NCI-H345 (cell line): ENCODE measurements at places on chromosomes 6 and 20.

DNA sequence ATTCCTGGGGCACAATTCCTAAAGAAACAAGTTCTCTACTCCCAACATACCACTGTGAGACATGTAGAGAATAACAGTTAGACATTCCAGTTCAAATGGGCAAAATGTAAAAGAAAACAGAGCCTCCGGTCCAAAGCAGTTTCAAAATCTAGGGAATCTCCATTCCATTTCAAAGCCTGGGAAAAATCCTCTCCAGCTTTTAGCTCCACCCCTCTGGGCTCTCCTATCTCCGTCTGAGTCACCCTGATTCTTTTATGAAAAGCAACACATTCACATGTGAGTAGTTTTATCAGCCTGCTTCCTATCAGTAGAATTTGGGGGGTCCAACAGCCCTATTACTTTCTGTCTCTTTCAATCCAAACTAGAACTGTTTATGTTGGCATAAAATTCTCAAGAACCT, 3.7 kb downstream of the CSNK2A1 start:
- no peak for DNase-seq

DNA sequence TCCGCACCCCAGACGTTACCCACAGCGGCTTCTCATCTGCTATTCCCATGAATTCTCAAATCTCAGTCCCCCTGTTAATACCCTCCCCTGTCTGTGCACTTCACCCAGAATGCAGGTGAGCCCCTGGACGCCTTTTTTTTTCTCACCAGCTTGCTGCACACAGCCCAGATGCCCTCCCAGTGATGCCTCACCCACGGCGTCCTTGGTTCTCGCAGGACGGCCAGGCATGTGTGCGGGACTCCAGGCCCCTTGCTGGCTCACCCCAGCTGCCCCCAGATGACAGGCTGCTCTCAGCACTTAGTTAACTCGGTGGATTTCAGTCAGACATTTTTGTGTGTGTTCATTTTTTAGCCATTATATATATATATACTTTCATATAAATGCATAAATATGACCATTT, 25.4 kb upstream of the PI16 start:
- DNase-seq, result no peak

GRCh38 chr20:62707276-62707920, 1.2 kb upstream of the NTSR1 start:
- DNase-seq, result peak; percentile 55

DNA sequence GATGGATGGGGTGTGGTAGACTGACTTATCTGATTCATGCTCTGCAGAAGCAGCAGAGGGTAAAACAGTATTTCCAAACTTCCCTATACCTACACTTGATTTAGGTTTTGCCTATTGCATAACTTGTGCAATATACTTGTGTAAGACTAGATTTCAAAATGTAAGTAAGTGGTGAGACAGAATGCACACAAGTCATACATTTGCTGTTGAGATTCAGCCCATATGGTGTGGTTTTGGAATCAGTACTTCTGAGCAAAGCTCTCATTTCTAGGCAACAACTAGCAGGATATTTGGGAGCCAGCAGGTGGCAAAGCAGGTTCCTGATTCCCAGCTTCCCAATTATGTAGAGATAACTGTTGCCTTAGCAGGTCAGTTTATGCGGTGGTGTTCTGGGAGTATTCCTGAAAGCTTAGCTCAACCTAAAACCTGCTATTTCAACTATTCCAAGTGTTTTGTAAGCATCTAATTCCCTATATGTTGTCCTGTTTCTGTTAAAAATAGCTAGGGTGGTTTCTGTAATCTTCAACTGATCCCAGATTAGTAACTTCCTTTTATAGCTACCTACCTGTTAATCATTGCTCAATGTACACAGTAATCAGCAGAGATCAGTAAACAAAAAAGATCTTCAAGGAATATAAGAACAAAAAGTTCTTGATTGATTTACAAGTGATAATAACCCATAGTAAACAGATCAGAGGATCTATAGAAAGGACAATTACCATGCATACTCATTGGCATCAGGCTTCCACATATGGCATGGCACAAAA, 8.5 kb upstream of the FABP7 start:
- DNase-seq, result peak; percentile 28

DNA sequence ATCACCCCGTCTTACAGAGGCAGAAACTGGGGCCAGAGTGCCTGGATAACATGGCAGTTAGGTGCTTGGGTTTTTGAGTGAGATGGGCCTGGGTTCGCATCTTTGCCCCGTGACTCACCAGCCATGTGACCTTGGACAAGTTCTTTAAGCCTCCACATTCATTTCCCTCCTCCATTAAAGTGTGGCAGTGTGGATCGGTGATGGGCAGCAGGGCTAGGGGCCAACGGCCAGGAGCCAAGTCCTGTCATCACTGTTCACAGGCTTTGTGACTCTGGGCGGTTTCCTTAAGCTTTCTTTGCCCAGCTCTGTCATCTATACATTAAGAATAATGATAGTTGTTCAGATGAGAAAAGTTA, 85.5 kb upstream of the PMEPA1 start:
- DNase-seq, result no peak

- no peak for DNase-seq
Measured at GRCh38 chr20:33909331-33909921, 84.3 kb upstream of the RALY start.

DNA sequence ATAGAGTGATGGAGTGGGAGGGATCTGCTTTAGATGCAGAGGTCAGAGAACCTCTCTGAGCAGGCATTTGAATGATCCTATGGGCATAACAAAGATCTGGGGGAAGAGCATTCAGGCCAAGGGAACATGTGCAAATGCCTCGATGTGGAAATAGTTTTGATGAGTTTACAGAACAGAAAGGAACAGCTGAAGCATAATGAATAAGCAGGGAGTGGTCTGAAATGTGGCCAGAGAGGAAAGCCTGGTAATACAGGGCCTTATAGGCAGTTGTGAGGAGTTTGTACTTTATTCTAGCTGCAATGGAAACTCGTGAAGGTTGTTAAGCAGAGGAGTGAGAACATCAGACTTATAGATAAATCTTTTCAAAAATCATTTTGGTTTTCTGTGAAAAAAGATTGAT, 33.0 kb upstream of the ME1 start:
- no peak for DNase-seq

GRCh38 chr20:2798095-2798805, 2.2 kb downstream of the CPXM1 start:
- DNase-seq, result no peak

DNA sequence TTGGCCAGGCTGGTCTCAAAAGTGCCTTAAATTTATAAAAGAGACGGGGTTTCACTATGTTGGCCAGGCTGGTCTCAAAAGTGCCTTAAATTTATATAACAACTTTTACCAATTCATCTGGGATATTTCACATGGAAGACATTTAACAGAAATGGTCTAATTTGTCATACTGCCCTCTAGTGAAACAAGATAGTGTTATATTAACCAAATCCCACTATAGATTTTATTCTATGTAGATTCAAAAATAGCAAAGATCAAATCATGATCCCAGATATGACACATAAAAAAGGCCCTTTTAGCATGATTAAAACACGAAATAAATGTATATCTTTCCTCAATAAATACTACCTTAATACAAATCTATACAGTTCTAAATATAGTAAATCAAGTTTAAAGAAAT, 102.8 kb upstream of the TFAP2D start:
- no peak for DNase-seq

DNA sequence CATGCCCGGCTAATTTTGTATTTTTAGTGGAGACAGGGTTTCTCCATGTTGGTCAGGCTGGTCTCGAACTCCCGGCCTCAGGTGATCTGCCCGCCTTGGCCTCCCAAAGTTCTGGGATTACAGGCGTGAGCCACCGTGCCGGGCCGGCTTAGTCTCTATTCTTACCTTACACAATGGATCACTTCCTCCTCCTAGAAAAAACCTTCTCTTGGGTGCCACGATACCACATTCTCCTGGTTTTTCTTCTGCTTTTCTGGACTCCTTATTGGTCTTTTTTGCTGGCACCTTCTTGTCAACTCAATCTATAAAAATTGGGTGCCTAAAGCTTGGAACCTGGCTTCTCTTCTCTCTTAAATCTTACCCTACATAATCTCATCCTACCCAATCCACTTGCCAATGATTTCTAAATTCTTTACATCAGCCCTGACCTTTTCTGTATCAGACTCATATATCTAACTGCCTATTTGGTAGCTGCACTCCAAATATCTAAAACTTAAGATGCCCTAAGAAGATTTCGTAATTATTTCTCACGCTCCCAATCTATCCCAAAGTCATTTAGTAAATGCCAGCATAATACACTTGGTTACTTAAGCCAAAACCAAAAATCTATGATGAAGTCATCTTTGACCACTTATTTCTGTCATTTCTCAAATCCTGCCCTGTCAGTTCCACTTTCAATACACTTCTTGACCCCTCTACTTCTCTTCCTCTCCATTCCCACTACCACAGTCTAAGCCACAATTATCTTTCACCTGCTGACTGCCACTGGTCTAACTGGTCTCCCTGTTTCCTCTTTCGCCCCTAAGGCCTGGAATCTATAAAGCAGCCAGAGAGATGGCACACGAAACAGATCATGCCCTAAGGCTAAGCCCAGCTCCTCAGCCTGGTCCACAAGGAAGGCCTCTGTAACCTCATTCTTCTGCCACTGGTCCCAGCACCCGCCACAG, 43.2 kb downstream of the ELMO2 start:
- no peak for DNase-seq
